ENCODE measurements at places on chromosomes 4 and X.

GRCh38 chr4:126986828-126987227, 645.9 kb upstream of the INTU start:
- no peak for DNase-seq

GRCh38 chr4:158808399-158808798, 39.6 kb downstream of the FNIP2 start:
- DNase-seq: no peak

- DNase-seq: no peak
These were observed 44.9 kb downstream of the SPATA18 start for GRCh38 chr4:52096048-52096447.

- DNase-seq: no peak
These were observed 7.5 kb upstream of the ACSL1 start for GRCh38 chr4:184833046-184833838.

GRCh38 chr4:53497487-53498244, 93.6 kb downstream of the LNX1 start:
- DNase-seq: no peak

DNA sequence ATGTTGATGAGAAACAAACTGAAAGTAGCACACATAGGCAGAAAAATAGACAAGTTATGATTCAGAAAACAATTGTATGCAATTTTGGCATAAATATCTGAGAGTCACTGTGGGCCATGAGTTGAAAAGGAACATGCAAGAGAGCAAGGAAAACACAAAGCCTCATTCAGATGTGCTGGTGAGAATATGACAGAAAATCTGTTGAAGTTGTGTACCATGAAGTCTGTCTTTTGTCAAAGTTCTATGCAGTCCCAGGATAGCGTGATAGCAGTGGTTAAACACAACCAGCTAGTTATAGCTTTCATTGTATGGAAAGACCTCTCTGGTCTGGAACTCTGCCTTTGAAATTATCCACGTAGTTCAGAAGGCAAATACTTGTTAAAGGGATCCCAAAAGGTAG, 53.0 kb downstream of the TMEM154 start:
- DNase-seq: no peak

GRCh38 chr4:98996765-98997068, 1.2 kb downstream of the METAP1 start:
- no peak for DNase-seq

- DNase-seq: no peak
These were observed 178.4 kb upstream of the GPRIN3 start for GRCh38 chr4:89486042-89486441.

- DNase-seq: no peak
These were observed 69.7 kb upstream of the EGFL6 start for GRCh38 chrX:13499736-13500135.

DNA sequence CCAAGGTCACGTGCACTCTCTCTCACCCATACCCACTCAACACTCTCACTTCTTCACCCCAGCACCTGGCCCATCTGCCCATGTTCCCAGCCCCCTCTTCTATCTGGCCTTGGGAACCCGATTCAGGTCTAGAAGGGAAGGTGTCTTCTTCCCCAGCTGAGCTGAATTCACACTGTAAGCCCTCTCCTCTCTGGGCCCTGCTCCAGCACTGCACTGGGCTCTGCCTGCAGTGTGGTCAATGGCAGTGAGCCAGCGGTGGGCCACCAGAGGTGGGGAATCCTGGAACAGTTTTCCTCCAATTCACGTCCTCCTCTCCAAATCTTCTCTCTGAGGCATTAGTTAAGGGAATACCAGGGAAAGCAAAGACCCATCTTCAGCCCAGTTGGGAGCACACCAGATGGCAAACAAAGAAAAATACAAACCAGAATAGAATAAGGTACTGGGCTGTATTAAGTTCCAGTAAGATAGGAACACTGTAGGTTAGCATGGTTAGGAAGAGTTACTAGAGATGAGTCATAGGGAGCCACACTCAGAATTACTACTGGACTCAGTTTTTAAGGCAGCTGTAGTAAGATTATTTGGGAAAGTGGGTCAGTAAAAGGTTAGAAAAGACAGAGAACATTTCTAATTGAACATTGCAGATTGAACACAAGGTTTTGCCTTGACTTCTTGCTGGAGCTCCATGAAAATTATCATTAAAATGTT, 5.0 kb downstream of the AWAT2 start:
- DNase-seq: no peak

- no peak for DNase-seq
These were observed 183.5 kb downstream of the ZC4H2 start for GRCh38 chrX:64792598-64793337.

GRCh38 chrX:25043192-25043591, 27.4 kb upstream of the ARX start:
- DNase-seq: no peak

GRCh38 chrX:153338836-153339235, 4.9 kb downstream of the ZNF275 start:
- no peak for DNase-seq

GRCh38 chr4:108068442-108068841, 78.8 kb downstream of the HADH start:
- no peak for DNase-seq

DNA sequence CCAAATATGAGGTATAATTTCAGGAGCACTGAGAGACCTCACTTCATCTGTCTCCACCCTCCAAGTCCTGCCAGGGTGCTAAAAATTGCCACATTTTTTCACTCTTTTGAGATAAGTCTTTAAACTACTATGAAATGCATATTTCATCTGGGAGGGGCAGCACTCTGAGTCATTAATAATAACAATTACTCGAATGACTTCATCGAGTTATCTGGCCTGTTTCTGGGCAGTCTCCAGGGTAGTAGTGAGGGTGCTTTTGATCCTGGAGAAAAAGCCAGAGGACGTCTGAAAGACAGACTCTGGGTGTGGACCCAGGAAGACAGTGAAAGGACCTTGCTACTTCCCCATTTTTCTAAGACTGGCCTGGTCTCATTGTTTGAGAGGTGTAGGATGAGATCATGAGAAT, 42.3 kb upstream of the SRD5A3 start:
- DNase-seq: no peak

GRCh38 chr4:37732526-37733186, 46.5 kb upstream of the RELL1 start:
- no peak for DNase-seq

DNA sequence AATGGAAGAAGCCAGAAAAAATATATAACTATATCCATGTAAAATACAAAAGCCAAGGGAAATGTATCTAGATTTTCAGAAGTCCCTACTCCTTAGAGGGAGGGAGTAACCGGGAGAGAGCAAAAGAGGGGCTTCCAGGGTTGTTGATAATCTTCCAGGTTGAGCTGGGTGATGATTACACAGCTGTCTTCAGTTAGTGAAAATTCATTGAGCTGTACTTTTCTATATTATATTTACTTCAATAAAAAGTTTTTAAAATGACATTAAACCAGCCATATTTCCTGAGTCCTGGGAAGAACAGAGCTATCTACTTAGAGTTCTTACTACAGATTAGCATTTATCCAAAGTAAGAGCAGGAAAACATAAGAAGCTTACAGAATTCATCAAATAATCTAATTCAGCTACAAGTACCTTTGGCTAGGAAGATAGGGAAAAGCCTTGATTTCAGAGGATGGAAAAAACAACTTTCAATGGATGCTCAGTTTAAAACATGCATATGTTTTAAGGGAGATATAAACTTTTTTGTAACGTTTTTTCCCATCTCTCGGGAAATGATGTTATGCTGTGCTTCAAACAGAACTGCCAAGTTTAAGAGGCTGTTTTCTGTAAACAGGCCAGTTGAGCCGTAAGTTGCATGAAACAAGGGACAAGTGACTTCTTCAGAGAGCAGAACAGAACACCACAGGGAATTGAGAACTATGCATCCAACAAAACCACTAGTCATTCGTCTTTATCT, 204.6 kb downstream of the SCFD2 start:
- no peak for DNase-seq

DNA sequence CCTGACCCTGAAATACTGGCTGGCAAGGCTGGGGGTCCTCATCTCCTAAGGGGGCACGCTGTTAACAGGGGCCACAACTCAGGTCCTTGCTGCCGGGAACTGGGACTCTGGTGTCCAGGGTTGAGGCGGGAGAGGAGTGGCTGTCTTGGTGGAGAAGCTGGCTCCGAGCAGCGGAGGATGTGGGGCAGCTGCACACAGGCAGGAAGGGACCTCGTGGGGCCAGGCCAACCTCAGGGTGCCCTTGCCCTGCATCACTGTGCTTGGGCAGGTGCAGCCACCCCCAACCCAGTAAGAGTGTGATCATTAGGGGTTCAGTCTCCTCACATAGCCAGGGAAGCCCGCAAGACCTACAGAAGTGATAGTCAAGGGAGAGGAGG, 12.6 kb upstream of the PDE6B start:
- no peak for DNase-seq

GRCh38 chr4:173564461-173564860, 34.4 kb upstream of the HAND2 start:
- DNase-seq: no peak

DNA sequence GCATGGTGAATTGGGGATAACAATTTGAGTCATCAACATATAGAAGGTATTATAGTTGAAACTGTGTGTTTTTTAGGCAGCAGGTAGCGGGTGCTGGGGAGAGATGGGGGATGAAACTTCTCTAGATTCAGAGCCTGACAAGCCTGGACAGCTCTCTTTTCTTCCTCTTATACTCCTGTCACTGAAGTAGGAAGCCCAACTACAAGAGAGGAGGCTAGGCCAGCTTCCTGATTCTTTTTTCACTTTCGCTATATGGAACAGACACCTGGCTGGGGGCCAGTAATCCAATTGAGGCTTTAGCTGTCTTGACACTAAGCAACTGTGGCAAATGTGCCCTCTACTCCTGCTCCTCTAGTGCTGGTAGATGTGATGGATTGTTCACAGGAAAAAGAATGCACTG, 69.2 kb downstream of the PHKA1 start:
- no peak for DNase-seq

DNA sequence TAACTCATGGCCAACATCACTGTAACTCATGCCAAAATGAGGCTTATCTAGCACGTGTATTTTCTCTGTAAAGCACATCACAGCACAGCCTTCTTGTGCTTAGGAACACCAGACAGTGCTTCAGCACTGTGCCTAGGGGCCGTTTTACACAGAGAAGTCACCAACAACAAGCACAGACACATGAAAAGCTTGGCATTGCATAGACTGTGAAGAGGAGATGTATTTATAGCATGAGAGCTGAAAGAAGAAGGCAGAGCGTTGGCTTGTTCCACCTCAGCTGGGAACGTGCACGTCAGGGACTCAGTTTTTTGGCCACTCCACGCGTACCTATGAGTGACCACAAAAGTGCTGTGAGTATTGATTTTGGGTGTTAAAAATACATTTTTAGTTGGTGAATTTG, 116.3 kb upstream of the SFRP2 start:
- no peak for DNase-seq

- DNase-seq: no peak
These were observed 1.3 kb downstream of the GDI1 start for GRCh38 chrX:154437971-154438893.

DNA sequence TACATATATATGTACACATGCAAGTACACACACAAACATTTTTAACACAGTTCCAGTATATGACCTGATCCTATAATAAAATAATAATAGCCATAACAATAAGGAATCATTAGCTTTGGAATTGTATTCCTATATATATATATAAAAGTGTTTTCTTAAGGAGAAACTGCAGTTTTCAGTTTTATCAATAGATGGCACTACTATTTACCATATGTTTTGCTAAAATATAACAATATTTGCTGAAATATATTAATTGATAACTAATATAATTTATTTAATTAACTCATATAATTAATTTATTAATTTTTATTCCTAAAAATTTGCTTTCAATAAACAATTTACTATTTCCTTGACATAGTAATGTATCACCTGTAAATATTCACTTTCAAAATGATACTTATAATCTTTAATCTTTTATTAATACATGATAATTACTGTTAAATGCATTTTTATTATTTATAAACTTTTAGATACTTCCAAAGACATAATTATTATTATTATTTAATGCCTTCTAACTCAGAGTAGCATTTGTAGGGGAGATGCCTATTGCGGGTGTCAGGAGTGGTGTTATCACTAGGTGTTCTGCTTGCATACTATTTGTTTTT, 599.5 kb downstream of the FSTL5 start:
- no peak for DNase-seq

GRCh38 chrX:153708415-153708814, 15.8 kb downstream of the BCAP31 start:
- no peak for DNase-seq

DNA sequence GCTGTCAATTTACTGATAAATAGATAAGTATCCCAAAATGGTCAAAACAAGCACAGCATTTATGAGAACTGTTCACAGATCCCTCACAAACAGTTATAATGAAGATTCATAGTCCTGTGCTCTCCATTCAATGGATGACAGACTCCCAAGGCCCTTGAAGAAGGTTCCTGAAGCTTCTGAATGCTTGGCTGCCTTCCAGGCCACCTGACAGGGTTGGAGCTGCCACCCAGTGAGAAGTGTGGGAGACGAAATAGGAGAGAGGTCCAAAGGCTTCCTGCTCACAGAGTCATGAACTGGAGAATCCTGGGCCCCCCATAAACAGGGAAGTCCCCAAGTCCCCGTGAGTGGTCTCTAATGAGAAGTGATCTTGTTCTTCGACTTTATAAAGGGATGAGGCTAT, 26.0 kb upstream of the ANXA3 start:
- no peak for DNase-seq

DNA sequence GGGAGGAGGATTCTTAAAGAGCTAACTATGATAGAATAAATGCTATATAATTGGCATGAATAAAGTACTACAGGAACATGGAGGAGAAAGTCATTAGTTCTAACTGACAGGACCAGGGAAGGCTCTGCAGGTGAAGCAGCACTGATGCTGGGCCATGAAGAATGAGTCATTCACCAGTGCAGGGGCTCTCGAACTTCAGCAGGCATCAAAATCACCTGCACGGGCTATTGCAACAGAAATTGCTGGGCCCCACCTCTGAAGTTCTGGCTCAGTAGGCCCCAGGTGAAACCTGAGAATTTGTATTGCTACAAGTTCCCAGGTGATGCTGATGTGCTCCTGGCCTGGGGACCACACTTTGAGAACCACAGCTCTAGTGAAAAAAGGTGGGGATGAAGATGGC, 33.7 kb downstream of the TMEM150C start:
- DNase-seq: no peak

- no peak for DNase-seq
These were observed 5.5 kb upstream of the PAK3 start for GRCh38 chrX:111090458-111090857.

GRCh38 chr4:27024805-27025204, 164.2 kb downstream of the STIM2 start:
- no peak for DNase-seq

DNA sequence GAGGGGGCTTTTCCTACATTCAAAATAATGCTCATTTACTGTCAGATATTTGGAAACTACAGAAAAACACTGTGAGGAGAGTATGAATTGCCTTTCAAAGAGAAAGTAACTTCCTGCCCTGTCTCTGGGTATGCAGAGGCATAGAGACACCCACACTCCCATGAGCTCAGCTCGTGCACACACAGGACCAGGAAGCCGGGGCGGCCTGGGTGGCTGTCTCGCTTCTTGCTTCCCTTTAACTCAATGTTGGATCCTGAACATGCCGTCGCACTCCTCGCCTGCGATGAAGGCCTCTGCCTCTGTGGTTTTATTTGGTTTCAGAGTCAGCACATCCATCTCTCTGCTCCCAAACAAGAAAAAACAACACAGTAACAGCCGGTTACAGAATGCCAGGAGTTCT, 40.1 kb upstream of the GPR78 start:
- no peak for DNase-seq

Data from stimulated activated CD4-positive, alpha-beta T cell treated with anti-CD3 and anti-CD28 coated beads, Interleukin-1b, Interleukin-23, amount 100 ng/mL, for 1 hour (primary cell).